Left kidney (tissue), 8 donors: ENCODE measurements at places on chromosomes 13 and 19. TPM values are rescaled to one million over a fixed set of nuclear protein-coding genes. Genes with fewer than 3 reads are reported as not detected.
A peak's percentile ranks its signal among the peaks of the same experiment; 100 is the strongest.

DNA sequence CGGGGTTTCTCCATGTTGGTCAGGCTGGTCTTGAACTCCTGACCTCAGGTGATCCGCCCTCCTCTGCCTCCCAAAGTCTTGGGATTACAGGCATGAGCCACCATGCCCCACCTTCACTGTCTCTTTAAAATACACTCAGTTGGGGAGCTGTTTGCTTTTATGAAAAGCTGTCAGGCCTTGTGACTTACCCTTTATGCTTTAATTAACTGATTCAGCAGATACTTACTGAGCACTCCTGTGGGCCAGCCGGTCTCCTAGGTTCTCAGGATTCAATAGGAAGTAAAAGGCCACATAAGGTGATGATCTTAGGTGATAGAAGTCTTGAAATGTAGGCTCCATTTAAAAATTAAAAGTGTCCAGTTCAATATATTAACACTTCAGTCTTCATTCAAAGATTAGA lies 7.5 kb downstream of the UBAC2 start:
- DNase-seq, result no peak

ZNF543 gene
- polyA plus RNA-seq, result 10.0 TPM

DNA sequence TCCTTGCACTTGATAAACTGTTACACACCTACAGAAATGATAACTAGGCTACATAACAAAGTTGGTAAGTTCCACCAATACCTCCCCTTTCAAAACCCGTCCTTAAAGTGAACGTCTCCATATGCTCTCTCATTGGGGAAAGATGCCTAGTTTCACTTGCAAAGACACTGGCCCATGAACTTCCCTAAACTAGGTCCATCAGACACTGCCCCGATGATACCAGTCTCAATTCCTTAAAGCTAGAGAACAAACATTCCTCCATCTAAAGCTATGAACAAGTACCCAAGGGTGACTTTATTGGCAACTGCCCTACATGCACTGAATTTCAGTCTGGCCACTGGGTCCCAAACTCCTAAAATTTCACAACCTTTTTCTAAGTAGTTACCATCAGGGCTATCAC lies 39.9 kb downstream of the FOXO1 start:
- no peak for DNase-seq

KIR2DL1 gene
- not detected for polyA plus RNA-seq

DNA sequence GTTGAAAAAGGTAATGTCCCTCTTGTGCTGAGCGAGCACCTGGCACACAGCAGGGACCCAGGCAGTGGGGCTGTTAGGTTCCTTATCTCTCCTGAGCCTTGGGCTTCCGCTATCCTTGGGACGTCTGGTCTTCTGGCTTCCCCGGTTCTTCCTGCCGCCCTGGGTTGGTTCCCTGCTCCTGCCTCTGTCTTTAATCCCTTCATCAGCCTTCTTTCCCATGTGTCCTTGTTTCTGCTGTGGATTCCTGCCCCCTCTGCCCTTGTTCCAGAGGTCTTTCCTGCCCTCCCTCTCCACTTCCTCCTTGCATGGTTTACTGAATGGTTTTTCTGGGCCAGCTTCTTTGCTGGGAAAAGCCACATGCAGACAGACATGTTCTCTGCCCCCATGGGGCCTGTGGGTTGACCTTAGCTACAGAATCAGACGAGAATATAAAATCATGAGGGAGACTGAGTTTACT lies 2.6 kb downstream of the EPN1 start:
- no peak for DNase-seq

C1QTNF9B gene
- polyA plus RNA-seq, result 1.4 TPM

C1QTNF9 gene
- 0.38 TPM for polyA plus RNA-seq

DNA sequence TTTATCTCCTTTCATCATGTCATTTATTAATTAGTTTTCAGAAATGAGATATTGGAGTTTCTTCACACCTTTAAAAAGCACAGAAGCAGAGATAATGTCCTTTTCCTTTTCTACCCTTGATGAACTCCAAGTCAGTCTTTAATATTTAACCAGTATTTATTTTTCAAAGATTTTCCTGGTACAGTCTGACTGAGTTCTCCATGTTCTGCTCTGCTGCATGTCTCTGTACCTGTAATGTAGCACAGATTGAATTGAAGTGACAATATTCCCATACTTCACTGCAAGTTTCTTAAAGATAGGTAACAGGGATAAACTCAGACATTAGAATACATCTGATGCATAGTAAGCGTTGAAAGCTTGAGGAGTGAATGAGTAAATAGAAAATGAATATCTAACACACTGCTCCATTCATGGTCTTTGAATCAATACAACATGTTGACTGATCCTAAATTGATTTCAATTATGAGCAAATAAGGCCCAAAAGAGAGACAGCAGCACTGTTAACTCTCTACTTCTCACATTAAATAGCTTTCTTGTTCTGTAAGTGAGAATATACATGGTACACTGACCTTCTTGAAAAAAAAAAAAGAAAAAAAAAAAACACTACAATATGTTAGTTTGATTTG lies 1323.6 kb upstream of the PRR20A start:
- no peak for DNase-seq

GRK1 gene
- 0.07 TPM for polyA plus RNA-seq

GRCh38 chr13:46315491-46316075 lies 71.5 kb downstream of the RUBCNL start:
- no peak for DNase-seq

- DNase-seq, result no peak
Measured at GRCh38 chr13:75587679-75588078, 38.1 kb downstream of the UCHL3 start.

IZUMO1 gene
- polyA plus RNA-seq, result 1.1 TPM

LYPD5 gene
- 0.33 TPM for polyA plus RNA-seq

GRCh38 chr13:28734906-28735305 lies 16.1 kb upstream of the SLC46A3 start:
- no peak for DNase-seq

CBLC gene
- polyA plus RNA-seq, result 5.3 TPM

GRCh38 chr13:24680258-24680920 lies at the start of gene ATP12A:
ATP12A (plus strand) TSS chr13:24680408; CDS start chr13:24680744, 336 bp downstream.
- peak; percentile 56 for DNase-seq

DNA sequence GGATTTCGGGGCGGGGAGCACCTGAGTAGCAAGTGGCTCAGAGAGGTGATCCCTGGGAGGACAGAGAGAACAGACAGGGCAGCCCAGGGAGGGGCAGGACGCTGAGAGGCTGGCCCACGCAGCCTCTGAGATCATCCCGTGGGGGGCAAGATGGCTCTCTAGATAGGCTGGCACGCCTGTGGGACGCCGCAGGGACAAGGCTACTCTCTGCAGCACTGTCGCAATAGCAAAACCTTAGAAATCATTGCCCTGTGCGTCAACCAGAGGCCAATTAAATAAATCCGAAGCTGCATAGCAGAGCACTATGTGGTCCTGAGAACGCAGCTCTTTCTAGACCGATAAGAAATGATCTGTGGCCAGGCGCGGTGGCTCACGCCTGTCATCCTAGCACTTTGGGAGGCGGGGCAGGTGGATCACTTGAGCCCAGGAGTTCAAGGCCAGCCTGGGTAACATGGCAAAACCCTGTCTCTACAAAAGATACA lies 5.1 kb downstream of the PEX11G start:
- DNase-seq, result no peak

DNA sequence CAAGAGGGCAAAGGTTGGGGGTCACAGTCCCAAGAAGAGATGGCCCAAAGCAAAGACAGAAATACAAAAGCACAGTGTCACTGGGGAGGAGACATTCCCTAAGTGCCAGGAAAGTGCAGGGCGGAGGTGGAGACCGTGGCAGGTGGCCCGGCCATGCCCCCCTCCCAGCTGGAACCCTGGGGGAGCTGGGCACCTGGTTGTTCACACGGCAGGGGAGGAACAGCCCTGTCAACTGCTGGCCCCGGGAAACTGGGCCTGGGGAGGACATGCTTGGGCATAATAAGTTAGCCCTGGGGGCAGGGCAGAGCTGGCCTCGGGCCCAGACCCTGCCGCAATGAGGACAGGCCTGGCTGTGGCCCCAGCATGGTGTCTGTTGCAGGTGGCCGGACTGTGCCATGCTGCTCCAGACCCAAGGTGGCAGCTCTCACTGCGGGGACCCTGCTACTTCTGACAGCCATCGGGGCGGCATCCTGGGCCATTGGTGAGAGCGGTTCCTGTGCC lies 7.4 kb downstream of the HPN start:
- no peak for DNase-seq

CD33 gene
- polyA plus RNA-seq, result 3.0 TPM

GRCh38 chr19:51139299-51140014 lies 2.6 kb upstream of the SIGLEC7 start:
- DNase-seq, result no peak

DNA sequence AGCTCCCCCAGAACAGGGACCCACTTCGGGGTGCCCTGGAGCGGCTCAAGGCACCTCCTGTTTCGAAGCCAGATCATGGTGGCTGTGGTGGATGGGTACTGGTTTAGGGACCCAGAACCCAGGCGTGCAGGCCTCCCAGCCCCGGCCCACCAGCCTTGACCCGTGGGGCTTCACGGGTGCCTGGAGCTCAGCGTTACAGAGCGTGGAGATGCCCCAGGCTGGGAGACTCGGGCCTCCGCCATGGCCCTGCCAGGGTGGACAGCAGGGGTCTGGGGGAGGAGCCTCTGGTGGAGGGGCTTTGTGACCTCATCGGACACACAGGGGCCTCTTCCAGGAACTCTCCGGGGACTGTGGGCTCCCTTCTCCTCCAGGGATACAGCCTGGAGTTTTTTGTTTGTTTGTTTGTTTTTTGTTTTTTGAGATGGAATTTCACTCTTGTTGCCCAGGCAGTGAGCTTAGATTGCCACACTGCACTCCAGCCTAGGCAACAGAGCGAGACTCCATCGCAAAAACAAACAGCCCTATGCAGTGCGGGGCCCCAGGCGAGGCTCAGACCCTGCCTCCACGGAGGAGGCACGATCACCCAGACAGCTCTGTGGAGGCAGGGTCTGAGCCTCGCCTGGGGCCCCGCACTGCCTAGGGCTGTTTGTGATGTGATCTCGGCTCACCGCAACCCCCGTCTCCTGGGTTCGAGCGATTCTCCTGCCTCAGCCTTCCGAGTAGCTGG lies at the start of gene GARIN5B:
Gene GARIN5B (minus strand): TSS at position 271 of the 727 bp plus-strand sequence. CDS start 194 bp downstream, at position 77.
- no peak for DNase-seq

- no peak for DNase-seq
Measured at GRCh38 chr13:39788102-39788501, 132.6 kb downstream of the COG6 start.

ERICH4 gene
- 6.3 TPM for polyA plus RNA-seq

DNA sequence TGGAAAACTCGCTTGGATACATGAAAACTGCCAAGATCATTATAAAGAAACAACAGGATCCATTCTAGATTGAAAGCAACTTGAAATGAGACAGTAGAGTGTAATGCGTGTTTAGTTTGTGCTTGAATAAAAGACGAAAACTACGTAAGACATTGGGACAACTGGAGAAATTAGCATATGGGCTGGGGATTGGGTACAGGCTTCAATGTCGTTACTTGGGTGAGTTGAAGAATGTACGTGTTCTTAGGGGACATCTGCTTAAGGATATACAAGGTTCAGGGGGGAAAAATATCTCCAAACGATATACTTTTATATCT lies 471 bp upstream of the ERVK3-1 start:
- no peak for DNase-seq

- no peak for DNase-seq
Measured at GRCh38 chr13:79070343-79070974, 335.6 kb downstream of the RBM26 start.

- DNase-seq, result no peak
Measured at GRCh38 chr19:55443045-55443823, at the start of gene SHISA7. SHISA7 (minus strand) TSS chr19:55443300; CDS start chr19:55442863, 437 bp downstream.

- DNase-seq, result no peak
Measured at GRCh38 chr13:27131906-27132305, 39.7 kb downstream of the USP12 start.

DLEU7 gene
- polyA plus RNA-seq, result 1.4 TPM

- DNase-seq, result no peak
Measured at GRCh38 chr19:2770055-2771013, 12.7 kb downstream of the SGTA start.

ZNF429 gene
- 31.6 TPM for polyA plus RNA-seq

DNA sequence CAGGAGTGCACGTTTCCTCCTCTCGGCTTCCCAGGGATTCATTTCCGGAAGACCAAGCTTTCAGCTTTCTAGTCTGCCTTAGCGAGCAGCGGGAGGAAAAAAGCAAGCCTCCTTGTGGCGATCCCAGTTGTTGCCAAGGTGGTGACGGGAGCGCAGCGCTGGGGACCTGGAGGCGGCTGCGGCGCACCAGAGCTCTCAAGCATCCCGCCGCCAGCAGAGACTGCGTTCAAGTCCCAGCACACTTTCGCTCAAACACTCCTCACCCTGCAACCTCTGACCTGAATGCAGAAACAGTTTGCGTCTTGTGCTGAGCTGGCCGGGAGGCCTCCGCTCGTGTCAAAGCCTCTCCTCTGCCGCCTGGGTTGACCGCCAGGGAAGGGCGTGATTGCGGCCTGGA lies 4.9 kb downstream of the GSX1 start:
- DNase-seq, result peak; percentile 27

GRCh38 chr13:85665286-85665685 lies 133.9 kb downstream of the SLITRK6 start:
- no peak for DNase-seq

- peak; percentile 25 for DNase-seq
Measured at GRCh38 chr19:30036154-30037129, 94.4 kb downstream of the URI1 start.

DNA sequence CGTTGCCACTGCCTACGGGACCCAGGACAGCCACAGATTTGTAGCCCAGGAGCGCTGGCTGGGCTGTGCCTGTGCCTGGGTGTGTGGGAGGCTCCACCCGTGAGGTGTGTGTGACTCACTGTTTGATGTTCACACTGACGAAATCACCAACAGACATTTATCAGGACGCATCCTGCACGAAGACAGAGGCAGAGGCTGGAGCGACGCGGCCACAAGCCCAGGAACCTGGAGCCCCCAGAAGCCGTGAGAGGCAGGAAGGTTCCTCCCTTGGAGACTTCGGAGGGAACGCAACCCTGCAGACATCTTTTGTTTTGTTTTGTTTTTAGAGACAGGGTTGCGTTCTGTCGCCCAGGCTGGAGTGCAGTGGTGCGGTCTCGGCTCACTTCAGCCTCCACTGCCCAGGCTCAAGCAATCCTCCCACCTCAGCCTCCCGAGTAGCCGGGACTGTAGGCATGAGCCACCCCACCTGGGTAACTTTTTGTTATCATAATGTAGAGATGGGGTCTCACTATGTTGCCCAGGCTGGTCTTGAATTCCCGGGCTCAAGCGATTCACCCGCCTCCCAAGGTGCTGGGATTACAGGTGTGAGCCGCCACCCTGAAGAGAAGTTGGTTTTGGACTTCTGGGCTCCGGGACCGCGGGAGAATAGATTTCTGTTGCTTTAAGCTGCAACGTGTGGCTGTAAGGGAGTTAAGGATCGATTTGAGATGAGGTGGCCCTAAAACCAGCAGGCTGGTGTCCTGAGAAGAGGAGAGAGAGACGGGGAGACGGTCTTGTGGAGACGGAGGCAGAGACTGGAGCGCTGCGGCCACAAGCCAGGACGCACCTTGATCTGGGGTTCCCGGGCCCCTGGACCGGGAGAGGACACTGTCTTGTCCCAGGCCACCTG lies 24.9 kb upstream of the WDR18 start:
- no peak for DNase-seq

DNA sequence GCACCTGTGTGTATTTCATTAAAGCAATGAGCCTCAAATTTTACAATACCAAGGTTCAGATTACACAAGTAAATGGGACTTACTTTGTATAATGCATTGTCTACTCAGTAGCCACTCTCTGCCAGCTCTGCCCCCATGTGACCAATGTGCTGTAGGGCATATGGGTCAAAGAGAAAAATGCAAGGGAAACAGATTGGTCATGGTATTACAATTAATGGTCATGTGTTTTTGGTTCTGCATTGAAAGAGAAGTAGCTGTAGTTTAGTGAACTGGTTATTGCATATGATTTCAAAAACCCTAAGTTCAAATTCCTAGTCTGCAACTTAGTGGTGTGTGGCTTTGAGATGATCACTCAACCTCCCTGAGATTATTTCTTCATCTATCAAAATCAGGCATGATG lies 545.4 kb downstream of the SUCLA2 start:
- no peak for DNase-seq

- DNase-seq, result no peak
Measured at GRCh38 chr13:110348309-110349105, 41.4 kb downstream of the COL4A2 start.
